ENCODE measurements at places on chromosomes 3 and 15. TPM values are rescaled to one million over a fixed set of nuclear protein-coding genes. Genes with fewer than 3 reads are reported as not detected.
A peak's percentile ranks its signal among the peaks of the same experiment; 100 is the strongest.

Gene ZSCAN2
- total RNA-seq = 5.1 TPM

Gene SLC51A
- total RNA-seq = not detected

Gene SLC22A14
- total RNA-seq = 0.75 TPM

Gene HHLA2
- not detected for total RNA-seq

Gene GABRG3
- total RNA-seq = not detected

Gene ZKSCAN7
- total RNA-seq = 8.3 TPM

Gene KCNMB2
- total RNA-seq = not detected

Gene HTR3E
- not detected for total RNA-seq

Gene MINAR1
- 0.24 TPM for total RNA-seq

Gene OSTN
- total RNA-seq = not detected

Gene CHRM5
- total RNA-seq = not detected

Gene SCN5A
- total RNA-seq = not detected

Gene CYP1A1
- total RNA-seq = 1.7 TPM

Gene CCR8
- total RNA-seq = not detected

Gene PATL2
- total RNA-seq = not detected

DNA sequence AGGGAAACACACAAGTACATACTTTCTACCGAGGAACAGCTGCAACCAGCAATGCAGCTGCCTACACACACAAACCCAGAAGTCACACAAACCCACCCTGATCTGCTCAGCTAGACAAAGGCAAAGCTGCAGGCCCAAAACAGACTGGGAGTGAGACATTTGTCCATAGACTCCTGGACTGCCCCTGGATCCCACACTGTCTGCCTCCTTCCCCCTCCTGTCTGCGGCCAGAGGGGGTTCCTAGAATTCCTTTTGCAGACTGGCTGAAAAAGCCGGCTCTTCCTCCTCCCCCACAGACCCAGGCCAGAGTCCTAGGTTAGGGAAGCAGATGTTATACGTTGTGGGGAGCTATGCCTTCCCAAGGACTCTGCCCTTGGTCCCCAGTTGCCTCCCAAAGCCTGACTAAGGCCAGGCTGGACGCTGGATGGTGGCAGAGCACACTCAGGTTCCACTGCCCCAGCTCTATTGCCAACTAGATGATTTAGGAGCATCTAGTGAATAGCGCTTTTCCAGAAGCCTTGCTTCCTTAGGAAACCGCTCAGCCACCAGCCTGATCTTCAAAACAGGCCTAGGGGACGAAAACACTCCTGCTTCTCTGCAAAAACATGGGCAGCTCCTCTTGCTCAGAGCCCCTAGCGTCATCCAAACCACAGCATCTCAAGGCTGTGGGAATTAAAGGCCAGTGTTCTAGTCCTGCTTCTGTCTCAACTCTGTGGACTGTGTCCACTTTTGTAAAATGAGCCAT, 37.4 kb upstream of the CILP start:
- DNase-seq = no peak

DNA sequence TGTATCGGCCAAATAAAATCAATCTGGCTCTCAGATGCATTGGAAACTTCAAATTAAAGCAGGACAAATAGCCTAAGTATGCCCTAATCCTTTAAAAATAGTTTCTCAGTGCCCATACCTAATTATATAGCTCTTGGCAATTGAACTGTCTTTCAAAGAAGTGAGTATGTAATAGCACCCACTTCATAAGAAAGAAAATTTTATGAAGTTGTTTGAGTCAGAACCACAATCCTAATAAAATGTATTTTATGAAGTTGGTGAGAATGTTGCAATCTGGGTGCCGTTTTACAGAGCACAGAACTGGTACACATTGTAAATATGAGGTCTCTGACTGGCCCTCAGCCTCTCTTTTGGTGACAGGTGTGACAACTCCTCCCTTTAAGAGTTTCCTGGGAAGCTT, 45.4 kb downstream of the EPHB1 start:
- DNase-seq = no peak

DNA sequence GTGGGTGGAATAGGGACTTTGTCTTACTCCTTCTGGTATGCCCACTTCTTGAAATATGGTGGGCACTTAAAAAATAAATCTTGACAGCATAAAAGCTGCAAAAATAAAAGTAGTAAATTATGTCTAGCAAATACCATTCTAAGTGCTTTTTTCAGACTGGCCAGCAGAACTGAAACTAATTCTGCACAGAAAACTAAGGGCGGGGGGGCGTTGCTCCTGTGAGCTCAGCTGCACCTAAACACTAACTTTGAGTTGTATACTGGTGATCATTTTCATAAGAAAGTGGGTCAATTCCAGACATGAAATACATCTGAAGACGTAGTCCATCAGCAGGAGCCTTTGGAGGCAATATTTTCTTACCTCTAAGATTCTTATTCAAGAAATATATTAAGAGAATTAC, 114.8 kb downstream of the WDR76 start:
- DNase-seq = no peak

- DNase-seq = peak; percentile 43
Observed at GRCh38 chr3:183254487-183255347, 1.7 kb downstream of the B3GNT5 start.

GRCh38 chr3:175411946-175412345, 552.8 kb downstream of the NAALADL2 start:
- no peak for DNase-seq

- DNase-seq = no peak
Observed at GRCh38 chr15:92495446-92495845, 101.8 kb downstream of the ST8SIA2 start.

GRCh38 chr15:23446215-23447106, 582 bp downstream of the GOLGA6L2 start:
- no peak for DNase-seq

GRCh38 chr3:33798113-33798417, 365 bp upstream of the PDCD6IP start:
- no peak for DNase-seq

- DNase-seq = peak; percentile 55
Observed at GRCh38 chr3:159897331-159898075, 91.1 kb upstream of the IL12A start.

GRCh38 chr3:111882799-111883198, 23.7 kb downstream of the PHLDB2 start:
- DNase-seq = no peak

- DNase-seq = no peak
Observed at GRCh38 chr15:50355619-50355905, 564 bp upstream of the GABPB1 start.

GRCh38 chr15:67085818-67086636, 20.6 kb downstream of the SMAD3 start:
- peak; percentile 88 for DNase-seq

DNA sequence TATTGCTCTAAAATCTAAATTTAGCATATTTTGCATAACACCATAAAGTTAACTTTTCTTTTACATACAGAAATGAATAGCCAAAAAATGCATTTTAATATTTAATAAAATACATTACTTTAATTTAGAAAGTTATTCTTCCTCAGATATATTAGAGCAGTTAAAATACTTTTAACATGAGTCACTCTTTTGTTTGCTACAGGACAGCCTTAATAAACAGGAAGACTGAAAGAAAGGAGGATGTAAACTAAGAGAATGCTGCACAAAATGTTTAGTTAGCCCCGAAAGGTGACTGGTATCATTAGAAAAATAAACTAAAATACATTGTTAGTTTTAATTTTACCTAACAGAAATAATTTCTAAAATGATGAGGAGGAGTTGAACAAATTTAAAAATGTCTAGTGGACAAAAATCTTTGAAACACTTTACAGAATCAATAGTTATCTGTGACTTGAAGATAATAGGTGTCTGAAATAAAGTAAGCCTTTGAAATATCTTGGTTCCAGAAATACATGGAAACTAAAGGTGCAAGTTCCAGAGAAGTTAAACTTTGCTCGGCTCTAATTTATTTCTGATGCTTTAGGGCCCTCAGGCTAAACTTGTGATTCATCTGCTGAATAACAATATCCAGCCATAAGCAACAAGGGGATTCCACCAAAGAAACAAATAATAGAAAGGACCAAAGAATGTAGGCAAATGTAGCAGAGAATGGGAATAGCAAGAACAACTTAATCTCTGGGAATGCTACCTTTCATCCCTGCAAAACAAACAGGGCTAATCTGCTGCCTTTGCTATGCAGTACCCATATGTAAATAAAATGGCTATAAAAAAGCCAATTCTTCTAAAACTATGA, 138.3 kb upstream of the UBP1 start:
- DNase-seq = peak; percentile 66

- DNase-seq = peak; percentile 31
Observed at GRCh38 chr15:69881302-69881670, 216.4 kb downstream of the TLE3 start.

DNA sequence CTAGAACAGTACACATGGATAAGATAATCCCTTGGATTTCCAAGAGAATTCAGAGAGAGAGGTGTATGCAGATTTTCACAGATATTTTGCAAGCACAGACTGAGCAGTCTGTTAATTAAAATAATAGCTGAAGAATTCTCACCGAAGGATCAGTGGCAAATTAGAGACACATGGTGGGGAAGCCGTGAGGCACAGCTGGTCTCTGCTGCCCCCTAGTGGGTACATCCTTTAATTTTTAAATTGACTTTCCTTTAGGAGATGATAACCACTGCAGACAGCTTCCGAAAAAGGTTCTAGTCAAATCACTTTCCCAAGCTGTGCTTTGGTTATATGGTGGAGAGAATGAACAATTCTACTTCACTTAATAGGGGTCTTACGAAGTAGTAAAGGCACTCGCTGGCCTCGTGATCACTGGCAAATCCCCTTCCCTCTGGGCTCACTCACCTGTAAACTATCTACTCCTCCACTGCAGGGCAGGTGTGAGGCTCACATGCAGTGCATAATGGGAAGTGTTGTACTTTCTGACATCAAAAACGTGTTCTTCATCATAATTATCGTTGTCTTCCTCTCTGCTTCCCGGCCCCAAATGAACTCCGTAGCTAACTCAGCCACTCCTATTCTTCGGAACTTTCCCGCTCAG, 19.5 kb downstream of the MESD start:
- peak; percentile 37 for DNase-seq

- DNase-seq = no peak
Observed at GRCh38 chr15:77538793-77539497, 93.8 kb downstream of the LINGO1 start.

DNA sequence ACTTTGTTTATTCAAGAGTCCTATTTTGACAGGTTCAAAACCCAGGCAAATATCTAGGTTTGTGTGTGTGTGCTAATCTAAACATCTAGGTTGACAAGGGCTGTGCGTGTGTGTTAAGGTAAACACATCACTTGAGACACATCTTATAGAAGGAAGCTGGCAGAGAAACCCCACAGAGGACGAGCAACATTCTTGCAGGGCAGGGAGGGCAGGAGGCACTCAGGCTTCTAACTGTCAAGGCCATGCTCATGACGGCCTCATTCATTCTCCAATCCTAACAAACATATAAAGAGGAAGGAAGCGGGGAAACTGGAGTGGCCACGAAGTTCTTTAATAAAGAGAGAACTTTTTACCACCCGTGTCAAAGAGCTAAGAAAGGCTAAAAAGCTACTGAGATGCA, 43.4 kb downstream of the SLCO2A1 start:
- DNase-seq = no peak

DNA sequence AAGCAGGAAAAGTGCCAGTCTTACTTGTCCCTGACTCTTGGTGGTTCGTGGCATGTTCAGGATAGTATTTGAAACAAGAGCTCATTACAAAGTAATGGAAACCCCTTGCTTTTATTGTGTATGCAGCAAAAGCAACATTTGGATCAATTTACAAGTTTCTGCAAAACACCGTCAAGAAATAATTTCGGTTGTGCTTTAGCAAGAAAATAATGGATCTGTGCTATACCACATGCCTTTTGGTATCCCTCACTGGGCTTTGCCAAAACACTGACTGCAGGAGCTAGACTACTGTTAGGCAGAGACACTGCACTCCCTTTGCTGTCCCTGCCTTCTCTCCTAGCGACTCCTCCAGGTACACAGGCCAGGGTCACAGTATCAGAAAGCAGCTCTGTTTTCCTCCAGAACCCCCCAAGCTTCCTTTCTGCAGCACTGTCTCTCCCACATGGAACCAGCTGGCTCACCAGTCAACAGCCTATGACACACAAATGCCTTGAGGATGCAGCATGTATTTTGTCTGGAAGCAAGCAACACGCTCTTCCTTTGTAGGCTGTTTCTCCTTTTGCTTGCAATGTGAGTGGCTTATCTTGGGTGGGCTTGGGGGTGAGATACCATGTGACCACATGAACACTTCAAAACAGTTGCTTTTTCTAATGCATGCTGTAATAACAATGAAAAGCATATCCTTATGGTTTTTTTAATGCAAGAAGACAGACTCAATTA, 111.4 kb downstream of the PGPEP1L start:
- peak; percentile 53 for DNase-seq

DNA sequence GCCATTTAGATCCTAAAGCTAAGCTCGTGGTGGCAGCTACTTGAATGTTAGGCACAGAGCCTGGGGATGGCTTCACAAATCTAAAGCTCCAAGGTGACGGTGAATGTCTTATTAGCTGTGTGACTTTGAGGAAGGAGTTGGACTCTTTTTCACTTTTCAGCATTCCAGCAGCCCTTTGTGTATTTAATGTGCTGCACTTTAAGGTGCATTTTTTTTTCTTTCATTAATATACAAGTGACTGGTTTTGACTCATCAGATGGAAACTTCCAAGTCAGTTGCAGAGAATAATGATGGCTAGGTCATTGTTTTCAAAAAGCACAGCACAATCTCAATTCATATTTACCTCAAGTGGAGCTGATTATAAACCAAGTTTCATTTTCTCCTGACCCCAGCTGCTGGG, 55.8 kb downstream of the TMED3 start:
- DNase-seq = no peak

GRCh38 chr3:107997671-107998070, 93.2 kb downstream of the CD47 start:
- DNase-seq = no peak

GRCh38 chr15:62607114-62607462, 435.5 kb upstream of the TPM1 start:
- DNase-seq = no peak

- DNase-seq = no peak
Observed at GRCh38 chr3:147222291-147222690, 184.1 kb downstream of the ZIC4 start.

DNA sequence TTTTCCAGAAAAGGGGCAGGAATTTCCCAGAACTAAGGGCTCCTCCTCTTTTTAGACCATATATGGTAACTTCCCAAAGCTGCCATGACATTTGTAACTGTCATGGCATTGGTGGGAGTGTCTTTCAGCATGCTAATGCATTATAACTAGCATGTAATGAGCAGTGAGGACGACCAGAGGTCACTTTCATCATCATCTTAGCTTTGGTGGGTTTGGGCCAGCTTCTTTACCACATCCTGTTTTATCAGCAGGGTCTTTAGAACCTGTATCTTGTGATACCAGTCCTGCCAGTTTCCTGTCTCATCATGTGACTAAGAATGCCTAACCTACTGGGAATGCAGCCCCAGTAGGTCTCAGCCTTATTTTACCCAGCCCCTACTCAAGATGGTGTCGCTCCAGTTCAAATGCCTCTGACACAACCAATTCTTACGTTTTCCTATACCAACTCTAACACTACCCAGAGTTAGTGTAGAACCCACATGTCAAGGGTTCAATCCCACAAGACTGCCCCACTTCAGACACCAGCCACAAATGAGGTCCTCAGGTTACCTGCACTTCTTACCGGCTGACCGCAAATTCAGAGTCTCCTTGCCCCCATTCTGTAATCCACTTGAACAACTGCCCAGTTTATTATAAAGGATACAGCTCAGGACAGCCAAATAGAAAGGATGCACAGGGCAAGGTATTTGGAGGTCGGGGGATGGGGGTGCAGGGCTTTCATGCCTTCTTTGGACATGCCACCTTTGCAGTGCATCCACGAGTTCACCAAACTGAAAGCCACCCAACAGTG, 17.7 kb downstream of the FOXB1 start:
- DNase-seq = peak; percentile 68

GRCh38 chr3:1533763-1534162, 440.9 kb downstream of the CNTN6 start:
- no peak for DNase-seq

GRCh38 chr15:39931615-39932014, 2.3 kb upstream of the EIF2AK4 start:
- no peak for DNase-seq

Data from mammary epithelial cell (primary cell).